ENCODE measurements at places on chromosomes 12 and 14. TPM values are rescaled to one million over a fixed set of nuclear protein-coding genes. Genes with fewer than 3 reads are reported as not detected.

DNA sequence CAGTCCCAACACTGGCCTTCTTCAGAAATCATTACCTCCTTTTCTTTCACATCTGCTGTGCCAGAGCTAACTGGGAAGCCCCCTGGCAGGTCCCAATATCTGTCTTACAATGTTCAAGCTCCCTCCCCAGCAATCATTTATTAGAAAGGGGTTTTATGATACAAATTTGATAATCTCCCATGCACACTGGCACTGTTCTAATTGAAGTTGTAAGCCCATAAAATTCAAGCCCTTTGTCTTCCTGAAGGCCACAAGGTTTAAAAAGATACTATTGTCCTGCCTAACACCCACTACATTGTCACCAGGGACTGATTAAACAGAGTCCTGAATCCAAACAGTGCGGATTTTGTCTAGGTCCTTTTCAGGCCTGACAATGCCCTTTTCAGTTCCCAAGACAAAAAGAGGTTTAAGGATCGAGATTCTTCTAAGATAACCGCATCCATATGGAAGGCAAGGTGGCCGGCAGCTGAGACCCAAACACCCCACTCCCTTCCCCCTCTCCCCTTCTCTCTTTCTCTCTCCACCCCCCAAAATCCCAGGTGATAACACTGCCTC lies 3.3 kb downstream of the NKX2-8 start:
- DNase-seq = no peak

The PGF gene
- total RNA-seq = 3.5 TPM

- no peak for DNase-seq
Observed at GRCh38 chr14:67410313-67410712, 1.7 kb downstream of the PLEK2 start.

- no peak for DNase-seq
Observed at GRCh38 chr12:106220536-106220935, 27.3 kb downstream of the CKAP4 start.

The NEUROD4 gene
- not detected for total RNA-seq

The SPIC gene
- total RNA-seq = not detected

The CEBPE gene
- not detected for total RNA-seq

The MON2 gene
- 38.8 TPM for total RNA-seq

DNA sequence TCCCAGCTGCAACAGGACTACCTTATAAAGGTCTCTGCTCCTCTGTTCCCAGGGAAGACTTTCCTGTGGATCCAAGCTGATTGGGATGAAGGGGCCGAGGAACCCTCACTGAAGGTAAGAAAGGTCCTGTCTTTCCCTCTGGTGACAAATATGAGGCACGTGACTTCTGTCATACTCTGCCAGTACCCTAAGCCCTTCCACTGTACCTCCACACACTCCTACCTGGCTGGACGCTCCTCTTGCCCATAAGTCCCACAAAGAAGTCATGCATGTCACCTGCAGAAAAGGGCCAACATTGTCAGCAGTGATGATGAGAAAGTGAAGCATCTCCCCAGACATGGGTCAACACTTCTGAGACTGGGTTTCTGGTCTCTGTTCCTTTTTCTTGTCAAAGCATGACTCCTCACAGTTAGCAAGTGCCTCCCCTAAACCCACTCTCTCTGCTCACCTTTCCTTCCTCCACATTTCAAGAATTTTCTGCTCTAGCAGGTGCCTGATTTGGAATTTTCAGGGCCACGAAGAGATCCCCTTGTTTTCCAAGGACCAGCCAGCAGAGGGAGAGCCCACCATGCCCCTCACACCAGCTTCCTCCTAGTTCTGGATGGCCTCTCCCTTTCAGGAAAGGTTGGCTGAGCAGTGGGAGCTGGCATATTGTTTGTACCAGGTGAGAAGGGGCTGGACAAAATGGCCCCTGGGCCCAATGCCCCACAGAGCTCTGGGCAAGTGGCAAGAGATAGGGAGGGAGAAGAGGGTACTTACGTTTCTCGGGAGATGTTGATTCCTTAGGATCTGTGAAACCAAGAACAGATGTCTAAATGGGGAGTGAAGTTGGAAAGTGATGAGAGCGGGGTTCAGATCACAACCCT lies 3.5 kb downstream of the TAC3 start:
- DNase-seq = no peak

DNA sequence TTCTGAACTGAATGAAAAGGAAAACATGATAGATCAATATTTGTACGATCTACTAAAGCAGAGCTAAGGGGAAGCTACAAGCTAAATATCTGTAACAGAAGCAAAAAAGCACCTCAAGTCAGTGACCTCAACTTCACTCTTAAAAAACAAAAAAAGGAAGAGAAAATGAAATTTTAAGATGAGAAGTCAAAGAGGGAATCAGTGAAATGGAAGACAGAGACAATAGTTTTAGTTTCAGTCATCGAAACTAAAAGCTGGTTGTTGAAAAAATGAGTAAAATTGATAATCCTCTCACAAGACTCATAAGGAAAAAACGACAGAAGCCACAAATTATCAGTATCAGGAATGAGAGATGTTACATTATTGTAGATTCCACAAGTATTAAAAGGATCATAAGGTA lies 11.9 kb upstream of the SLC2A13 start:
- no peak for DNase-seq

The TRPV4 gene
- total RNA-seq = 0.75 TPM

The VPS37B gene
- total RNA-seq = 27.1 TPM

The ZC3H14 gene
- 55.8 TPM for total RNA-seq

DNA sequence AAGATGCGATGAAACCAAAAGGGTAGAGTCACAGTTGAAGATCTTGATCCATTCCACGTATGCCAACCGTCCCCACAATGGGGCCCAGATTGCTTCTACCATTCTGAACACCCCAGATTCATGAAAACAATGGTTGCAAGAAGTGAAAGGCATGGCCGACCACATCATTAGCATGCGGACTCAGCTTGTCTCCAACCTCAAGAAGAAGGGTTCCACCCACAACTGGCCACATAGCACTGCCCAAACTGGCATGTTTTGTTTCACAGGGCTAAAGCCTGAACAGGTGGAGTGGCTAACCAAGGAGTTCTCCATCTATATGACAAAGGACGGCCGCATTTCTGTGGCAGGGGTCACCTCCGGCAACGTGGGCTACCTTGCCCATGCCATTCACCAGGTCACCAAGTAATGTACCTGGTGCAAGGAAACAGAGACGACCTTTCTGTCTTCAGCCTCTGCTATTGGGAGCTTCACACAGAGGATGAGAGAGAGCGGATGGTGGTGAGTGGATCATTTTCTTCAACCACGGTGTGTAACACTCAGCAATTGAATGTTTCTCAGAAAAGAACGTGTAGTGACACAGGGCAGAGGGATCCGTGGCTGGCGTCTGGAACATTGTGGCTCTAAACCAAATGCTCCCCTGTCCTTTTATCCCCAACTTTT lies 26.8 kb upstream of the CLEC2D start:
- no peak for DNase-seq

The ADAM21 gene
- 0.94 TPM for total RNA-seq

- DNase-seq = no peak
Observed at GRCh38 chr14:22464422-22465142, 124.4 kb downstream of the DAD1 start.

The PTPRQ gene
- total RNA-seq = 0.18 TPM

- DNase-seq = peak; percentile 69
Observed at GRCh38 chr14:26289891-26290486, 307.8 kb downstream of the NOVA1 start.

GRCh38 chr12:62164036-62164435 lies 96.2 kb upstream of the USP15 start:
- DNase-seq = no peak

GRCh38 chr12:17266856-17267255 lies 660.9 kb upstream of the LMO3 start:
- DNase-seq = no peak

The CDH24 gene
- total RNA-seq = 17.4 TPM

DNA sequence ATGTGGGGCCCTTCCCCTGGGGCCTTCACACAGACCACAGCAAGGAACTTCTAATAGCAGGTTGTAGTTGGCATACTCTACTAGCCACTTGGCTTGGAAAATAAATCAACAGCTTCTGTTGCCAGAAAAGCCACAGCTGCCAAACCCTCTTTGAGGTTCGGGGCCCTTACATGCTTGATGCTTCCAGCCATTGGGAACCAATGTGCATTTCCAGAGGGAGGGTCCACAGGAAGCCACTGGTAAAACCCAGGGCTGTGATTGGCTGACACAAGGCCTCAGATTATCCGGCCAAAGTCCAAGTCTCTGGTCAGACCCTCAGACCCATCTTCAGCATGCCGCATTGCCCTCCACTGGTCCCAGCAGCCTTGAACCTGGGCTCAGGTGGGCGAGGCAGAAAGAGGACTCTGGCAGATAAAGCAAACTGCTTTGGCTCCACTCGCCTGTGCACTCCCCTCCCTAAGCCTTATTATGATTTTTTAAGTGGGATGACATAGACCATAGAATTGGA lies 214.4 kb downstream of the BCL11B start:
- DNase-seq = no peak

The LTB4R gene
- 5.5 TPM for total RNA-seq

GRCh38 chr14:104732355-104732804 lies 8.4 kb downstream of the ADSS1 start:
- no peak for DNase-seq

The SYCP3 gene
- not detected for total RNA-seq

GRCh38 chr14:22630066-22630465 lies 14.1 kb downstream of the OR6J1 start:
- no peak for DNase-seq

The ACOT6 gene
- total RNA-seq = not detected

The RPGRIP1 gene
- total RNA-seq = not detected

DNA sequence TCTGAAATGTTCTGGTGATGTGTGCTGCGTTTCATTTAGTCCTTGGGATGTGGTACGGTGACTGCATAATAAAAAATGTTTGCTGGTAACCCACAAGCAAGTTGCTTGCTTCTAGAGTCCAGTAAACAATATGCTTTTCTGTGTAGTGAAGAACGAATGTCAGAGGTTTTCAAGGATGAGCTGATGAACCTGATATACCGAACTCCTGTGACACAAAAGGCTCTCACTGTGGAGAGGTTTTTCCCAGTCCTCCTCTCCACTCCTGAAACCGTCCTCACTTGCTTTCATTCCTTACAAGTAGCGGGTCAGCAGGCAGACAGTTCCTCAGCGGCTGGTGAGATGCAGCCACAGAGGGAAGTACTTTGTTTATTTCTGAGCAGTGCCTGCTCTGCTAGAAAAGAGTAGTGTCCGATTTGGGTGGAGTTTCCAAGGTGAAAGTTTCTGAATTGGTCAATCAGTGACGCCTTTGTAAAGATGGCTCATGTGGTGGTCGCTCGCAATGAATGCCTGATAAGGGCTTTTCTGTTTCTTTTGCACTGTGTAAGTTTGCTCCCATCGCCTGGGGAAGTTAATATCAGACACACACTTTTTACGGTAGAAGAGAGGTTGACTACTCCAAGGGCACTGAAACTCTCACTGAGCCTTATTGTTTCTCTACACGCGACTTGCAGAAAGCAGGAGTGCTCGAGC lies 3.0 kb downstream of the ETV6 start:
- peak; percentile 77 for DNase-seq

DNA sequence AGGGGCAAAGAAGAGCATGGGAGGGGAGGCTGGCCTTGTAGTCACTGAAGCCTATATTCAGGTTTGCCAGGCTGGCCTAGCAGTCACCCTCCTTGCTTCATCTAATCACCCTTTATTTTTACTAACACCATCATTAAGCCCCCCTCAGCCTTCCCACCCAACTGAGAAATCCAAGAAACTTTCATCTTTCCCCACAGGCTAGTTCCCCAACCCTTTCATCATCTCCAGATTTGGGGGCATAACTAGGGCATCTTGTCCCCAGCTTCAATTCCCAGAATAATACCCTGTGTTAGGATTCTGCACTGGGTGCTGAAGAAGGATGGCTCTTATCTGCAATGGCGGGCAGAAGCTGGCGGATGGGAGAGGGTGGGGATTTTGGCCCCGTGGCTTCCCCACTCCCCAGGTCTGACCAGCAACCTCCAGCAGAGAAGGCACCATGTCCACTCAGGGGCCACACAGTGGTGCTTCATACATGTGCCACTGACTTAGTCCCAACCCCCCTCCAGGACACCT lies 6.9 kb downstream of the PCK2 start:
- DNase-seq = no peak

DNA sequence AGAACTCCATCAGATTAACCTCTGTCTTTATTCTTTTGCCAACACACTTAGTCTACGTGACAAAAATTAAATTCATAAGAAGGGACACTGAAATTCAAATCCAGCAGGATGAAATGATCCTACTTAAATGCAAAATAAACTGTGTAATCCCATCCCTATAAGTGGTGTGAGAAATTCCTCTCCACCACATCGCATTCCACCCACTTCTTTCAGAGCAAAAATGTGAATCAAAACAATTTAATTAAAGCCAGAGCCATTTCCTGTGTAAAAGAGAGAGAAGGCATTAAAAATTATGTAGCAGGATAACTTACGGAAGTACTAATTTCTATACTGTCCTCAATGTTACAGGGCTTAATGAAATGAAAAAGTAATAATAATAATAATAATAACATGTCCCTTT lies 844.3 kb downstream of the GALC start:
- peak; percentile 59 for DNase-seq

DNA sequence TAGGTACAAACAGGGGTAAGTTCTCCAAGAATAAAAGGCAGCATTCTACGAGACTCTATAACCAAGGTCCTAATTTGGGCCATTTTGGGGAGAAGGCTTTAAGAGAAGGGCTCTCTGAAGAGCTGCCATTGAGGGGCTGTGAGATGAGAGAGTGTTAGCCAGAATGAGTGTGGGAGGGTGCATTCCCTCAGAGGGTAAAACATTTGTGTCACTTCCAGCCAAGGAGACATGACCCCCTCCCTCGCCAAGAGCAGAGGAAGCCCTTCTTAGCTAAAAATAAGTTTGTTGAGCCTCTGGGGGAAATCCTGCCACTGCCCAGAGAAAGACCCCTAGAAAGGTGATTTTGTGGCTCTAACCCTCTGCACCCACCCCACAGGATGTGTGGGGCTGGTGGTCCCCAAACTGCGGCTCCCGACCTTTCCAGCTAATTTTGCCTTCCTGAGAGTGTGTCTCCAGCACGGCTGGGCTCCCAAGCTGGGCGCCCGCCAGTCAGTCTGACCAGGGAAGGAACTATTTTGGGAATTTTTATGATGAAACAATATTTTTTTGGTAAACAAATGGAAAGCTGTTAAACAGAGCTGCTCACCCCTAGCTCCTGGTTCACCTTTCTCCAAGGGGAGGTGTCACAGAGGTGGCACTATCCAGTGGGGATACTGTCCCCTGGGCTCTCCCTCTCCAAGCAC lies 65.9 kb upstream of the JDP2 start:
- no peak for DNase-seq

The SERPINA3 gene
- 1.3 TPM for total RNA-seq

The FSCB gene
- total RNA-seq = not detected

DNA sequence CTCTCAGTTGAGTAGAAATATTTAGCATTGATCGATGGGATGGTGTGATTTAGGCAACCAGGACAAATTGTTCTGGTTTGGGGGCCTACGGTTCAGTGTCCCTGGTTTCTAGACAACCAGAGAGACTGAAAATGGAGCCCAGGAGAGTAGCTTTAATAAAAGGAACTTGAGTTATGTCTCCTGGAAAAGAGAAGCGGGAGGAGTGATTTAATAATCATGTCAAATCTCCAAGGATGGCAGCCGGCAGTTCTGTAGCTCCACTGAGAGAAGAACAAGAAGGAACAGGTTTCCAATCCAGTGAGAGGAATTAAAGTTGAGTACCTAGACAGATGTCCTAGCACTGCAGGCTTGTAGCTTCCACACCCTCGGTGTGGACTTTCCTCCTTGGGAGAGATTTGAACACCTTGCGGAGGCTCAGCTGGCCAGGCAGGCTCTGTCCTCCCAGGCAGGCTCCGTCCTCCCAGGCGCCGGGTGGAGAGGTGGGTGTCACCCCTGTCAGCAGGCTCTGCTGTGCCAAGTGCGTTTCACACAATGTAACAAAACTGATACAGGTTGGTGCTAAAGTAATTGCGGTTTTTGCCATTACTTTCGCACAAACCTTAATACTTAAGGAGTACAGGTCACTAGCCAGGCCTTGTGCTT lies 45.9 kb downstream of the SLC6A12 start:
- no peak for DNase-seq
